ENCODE measurements at places on chromosomes 2 and 18.

- DNase-seq: no peak
Observed at GRCh38 chr18:21448299-21448698, 152.2 kb downstream of the ESCO1 start.

DNA sequence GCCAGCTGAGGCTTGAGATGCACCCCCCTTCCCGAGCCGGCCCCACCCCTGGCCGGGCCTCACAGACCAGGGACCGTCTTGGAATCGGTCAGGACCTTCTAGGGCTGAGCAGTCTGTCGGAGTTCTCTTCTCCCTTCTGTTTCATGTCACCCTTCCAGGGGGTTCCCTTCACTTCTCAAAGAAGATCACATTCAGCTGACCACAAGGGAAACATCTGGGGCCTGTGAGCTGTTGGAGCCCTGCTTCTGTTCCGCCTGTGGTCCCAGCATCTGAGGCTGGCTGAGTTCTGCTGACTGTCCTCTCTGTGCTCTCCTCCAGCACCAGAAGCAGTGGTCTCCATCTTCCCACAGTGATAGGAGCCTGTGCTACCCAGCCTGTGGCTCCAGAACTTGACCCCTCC, 106.5 kb downstream of the SEPTIN10 start:
- no peak for DNase-seq

DNA sequence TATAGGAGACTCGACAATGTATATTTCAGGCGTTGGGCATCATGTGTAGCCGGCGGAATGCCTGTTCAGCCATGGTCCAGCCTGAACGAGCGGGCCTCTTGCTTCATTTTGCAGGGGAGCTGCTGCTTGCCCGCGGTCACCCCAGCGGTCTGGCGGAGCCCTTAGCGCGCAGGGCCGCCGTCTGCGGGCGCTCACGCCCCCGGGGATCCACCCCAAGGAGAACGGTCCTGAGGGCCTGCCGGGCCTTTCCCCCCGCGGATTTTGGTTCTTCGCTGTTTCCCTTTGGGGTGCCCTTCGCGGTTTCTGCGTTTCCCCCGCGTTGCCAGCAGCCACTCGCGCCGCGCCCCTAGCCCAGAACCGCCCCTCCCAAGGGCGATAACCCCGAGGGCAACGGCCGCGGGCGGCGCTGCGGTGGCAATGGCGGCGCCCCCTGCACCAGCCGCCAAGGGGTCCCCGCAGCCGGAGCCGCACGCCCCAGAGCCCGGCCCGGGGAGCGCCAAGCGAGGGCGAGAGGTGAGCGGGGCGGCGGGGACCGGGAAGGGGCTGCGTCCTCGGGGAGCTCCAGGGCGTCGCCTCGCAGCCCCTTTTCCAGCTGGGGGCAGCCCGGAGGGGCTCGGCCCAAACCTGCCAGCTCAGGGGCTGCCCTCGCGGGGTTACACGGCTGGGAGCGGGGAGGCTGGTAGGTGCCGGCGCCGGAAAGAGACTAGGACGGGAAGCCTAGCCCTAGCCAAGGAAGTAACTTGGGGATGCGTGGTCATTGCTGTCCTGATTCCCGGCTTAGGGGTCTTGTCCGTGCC, at the start of gene MFSD2B:
Gene MFSD2B, plus strand, starts transcription at position 406 of the 797 bp plus-strand sequence. Its CDS starts 12 bp downstream, at position 418.
- DNase-seq: no peak

GRCh38 chr18:53115876-53116585, 776.0 kb downstream of the DCC start:
- no peak for DNase-seq

DNA sequence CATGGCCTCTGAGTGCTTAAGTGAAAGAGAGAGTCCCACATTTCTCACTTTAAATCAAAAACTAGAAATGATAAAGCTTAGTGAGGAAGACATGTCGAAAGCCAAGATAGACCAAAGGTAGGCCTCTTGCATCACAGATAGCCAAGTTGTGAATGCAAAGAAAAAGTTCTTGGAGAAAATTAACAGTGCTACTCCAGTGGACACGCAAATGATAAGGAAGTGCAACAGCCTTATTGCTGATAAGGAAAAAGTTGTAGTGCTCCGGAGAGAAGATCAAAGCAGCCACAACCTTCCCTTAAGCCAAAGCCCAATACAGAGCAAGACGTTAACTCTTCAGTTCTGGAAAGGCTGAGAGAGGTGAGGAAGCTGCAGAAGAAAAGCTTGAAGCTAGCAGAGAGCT, 32.1 kb downstream of the PSMD1 start:
- DNase-seq: no peak

DNA sequence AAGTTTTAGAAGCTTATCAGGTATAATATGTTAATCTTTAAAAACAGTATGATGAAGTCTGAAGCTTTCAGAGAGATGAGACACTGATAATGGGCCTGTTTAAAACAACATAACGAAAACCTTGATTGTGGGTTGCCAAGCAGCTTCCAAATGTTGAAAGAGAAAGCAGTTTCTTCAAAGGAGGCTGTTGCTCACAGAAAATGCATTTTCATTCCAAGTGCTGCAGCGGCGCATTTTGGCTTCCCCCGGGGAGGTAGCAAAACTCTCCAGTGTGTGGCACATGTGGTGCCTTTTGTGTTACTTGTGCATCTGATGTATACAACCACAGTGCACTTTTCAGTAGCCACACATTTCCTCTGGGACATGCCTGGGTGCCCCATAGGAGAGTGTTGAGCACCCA, 66.1 kb downstream of the TMEFF2 start:
- peak; percentile 43 for DNase-seq

- DNase-seq: no peak
Observed at GRCh38 chr2:56580242-56580641, 396.5 kb downstream of the CCDC85A start.

DNA sequence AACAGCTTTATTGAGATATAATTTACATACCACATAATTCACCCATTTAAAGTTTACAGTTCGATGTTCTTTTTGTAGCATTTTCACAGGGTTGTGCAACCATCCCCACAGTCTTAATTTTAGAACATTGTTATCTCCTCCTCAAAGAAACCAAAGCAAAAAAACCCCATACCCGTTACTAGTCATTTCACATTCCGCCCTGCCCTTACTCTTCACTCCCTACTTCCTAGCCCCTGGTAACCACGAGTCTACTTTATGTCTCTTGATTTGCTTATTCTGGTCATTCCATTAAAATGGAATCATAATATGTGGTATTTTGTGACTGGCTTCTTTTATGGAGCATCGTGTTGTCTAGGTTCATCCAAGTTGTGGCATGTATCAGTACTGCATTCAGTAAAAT, 137.7 kb downstream of the TANC1 start:
- no peak for DNase-seq

DNA sequence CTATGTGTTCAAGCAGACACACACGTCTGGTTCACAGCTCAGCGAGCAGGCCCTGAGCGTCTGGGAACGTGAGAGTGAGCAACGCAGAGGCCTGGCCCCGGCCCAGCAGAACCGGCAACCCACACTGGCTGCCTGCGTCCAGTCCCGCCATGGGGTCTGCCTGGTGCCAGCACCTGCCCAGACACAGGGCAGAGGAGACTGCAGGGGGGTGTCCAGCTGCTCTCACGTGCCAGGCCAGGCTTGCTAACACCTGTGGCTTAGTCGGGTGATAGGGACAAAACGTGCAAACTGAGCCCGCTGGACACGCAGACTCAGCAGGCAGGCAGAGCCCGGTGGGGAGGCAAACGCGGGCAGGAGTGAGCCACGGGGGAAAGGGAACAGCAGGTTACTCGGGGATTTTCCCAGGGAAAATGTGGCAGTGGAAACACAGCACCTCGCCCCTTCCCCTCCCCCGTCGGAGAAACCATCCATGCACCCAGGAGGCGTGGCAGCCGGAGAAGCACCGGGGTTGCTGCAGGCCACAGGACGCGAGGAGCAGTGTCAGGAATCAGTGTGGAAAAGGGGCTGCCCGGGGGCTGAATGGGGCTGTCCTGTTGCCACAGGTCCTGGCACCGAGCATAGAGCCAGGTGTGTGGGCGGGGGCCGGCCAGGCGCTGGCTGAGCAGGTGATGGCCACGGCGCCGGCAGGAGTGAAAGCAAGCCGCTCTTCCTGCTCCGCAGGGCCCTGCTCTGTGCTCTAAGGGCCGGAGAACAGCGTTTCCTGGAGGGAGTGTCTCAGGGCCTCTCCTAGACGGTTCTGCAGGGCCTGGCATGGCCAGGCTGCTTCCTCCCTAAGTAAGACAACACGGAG, 154.7 kb downstream of the HDAC4 start:
- peak; percentile 38 for DNase-seq

Measured in ovary (tissue), 10 donors.